Hematopoietic multipotent progenitor cell treated with erythropoietin and hydrocortisone succinate and interleukin-3 and kit ligand, for 4 days (in vitro differentiated cells): ENCODE measurements at places on chromosomes 1 and 21.
A peak's percentile ranks its signal among the peaks of the same experiment; 100 is the strongest.

DNA sequence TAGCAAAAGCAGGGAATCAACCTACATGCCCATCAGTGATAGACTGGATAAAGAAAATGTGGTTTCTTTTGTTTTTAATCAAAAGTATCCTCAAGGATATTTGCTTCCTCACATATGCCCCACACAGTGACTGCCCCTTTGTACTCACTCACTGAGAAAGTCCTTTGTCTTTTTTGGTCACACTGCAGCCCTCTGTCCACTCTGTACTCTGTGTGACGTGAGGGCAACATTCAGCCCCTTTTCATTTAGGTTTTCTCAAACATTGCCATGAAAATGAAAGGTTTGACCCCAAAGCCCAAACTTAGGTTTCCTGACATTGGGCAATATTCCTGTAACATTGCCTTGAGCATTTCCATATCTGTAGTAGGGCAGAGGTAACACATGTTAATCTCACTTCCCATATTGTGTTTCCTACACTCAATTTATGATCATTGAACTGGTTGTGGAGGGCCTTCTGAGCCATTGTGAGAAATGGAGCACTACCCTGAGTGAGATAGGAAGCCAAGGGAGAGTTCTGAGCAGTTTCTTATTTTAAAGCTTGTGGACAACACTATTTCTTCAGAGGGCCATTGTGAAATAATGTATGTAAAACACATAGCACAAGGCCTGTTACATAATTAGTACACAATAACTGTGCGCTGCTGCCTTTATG lies 501.9 kb upstream of the C1orf87 start:
- DNase-seq, result peak; percentile 58

DNA sequence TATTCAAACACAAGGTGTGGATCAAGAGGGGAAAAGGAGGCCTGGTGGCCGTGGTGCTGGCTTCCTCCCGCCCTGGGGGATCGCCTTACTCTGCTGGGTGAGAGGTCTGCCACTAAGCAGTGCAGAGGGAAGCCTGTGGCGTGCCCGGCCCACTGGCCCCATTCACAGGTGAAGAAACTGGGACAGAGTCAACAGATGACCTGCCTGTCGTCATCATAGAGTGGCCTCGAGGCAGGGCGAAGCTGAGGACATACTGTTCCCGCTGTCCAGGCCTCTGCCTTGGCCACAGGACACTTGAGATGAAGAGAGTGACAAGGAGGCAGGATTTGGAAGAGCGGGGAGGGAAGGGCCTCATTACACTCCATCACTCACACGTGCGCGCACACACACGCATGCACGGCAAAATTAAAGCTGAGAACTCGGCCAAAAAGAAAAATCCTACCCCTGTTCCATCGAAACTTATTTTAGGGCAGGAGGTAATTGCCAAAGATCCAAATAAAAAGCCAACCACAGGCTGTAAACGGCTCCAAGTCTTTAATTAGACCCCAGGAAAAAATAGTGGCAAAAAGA lies 50.5 kb downstream of the CASZ1 start:
- DNase-seq, result no peak

DNA sequence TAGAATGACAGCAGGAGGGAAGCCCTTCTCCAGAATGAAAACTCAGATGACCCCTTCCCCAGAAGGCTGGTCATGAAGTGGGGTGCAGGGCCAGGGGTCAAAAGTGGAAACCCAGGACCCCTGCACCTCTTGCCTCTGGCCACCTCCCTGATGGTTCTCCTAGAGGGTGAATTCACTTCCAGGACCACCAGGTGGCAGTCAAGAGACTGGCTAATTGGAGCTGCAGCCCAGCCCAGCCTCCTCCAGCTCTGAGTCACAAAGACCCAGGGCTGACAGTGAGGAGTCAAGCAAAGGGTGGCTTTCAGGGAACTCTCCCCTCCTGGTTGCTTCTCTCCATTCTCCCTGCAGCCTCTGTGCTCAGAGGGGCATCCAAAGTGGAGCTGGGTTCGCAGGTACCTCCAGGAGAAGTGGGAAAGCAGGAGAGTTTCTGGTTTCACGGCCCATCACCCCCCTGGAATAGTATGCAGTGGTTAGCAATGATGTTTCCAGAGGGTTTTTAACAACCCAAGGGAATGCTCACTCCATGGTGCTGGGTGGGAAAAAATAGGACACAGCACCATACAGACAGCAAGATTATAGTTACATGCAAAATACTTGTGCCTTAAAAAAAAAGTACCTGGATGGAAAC lies 6.1 kb upstream of the EPHB2 start:
- DNase-seq, result peak; percentile 90

GRCh38 chr1:107010582-107010981 lies 45.9 kb upstream of the PRMT6 start:
- no peak for DNase-seq

- DNase-seq, result peak; percentile 41
Measured at GRCh38 chr1:33372677-33373076, 51.8 kb upstream of the A3GALT2 start.

- no peak for DNase-seq
Measured at GRCh38 chr1:62210960-62211359, 16.3 kb downstream of the L1TD1 start.

GRCh38 chr1:197343663-197344273 lies 75.7 kb downstream of the CRB1 start:
- DNase-seq, result peak; percentile 44

DNA sequence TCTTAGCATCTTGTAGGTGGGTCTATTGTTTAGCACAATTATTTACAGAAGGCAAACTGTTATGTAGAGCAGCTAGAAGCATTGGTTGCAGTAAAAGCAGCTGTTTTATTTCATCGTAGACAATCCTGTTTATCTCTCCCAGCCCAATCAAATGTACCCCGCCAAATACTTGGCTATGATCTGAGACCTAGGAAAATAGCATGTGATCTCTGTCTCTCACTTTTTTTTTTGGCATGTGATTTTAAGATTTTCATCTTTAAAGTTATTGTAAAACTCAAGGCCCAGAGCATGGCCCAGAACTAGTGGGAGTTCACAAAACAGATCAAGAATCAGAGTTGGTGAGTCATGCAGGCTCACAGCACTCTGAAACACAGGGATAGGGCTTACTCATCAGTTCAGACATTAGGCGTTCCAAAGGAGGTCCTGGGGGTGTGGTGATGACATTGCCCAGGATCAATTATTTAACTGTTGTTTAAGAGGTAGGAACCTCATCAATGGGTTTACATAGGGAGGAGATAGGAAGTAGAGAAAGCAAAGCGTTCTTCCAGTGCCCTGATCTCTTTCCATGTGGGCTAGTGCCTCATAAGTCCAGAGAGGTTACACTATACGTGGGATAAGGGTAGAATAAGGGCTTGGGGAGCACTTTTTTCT lies 40.2 kb downstream of the TBX19 start:
- peak; percentile 22 for DNase-seq

- DNase-seq, result no peak
Measured at GRCh38 chr1:172777767-172778166, 118.9 kb downstream of the FASLG start.

DNA sequence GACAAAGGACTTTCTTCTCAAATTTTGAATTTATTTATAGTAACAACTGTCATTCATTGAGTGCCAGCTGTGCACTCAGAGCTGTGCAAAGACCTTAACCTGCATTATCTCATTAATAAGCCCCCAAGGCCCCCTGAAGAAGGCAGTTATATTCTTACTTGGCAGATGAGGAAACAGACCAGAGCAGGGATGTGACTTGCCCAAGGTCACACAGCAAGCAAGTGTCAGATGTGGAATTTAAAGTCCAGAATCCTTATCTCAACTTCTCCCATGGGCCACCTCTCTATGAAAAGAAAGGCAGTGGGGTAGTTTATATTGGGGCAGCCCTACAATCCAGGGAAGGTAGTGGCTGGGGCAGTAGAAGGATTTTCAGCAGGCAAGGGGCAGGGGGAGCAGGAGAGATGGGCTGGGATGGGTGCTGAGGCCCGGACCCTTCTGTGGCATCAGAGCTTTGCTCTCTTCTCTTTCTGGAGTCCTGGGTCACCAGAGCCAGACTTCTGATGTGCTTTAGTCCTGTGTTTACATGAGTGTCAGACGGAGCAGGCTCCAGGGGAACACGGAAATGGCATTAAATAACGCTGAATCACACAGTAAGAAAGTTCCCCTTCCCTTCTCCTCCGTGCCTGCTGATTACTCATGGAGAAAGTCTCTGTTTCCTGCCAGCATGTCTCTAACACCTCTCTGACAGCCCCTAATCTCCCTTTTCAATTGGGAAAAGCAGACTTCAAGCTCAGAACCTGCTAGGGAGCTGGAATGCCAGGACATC lies 39.5 kb downstream of the EPHB2 start:
- DNase-seq, result peak; percentile 67

GRCh38 chr1:160748878-160749269 lies 9.8 kb downstream of the SLAMF7 start:
- DNase-seq, result peak; percentile 49

GRCh38 chr1:9375912-9376311 lies 83.2 kb downstream of the SPSB1 start:
- no peak for DNase-seq

DNA sequence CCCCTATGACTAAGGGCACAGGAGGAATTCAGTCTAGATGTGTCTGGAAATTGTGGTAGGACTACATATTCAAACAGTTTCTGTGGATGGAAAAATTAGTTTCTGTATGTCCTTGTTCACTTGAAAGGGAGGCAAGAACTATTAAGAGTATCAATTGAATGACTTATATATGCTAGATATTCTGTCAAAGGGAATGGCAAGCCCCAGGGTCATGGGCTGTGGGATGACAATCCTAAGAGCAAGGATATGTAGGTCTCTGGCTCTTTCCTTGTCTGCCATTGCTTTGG lies 383.5 kb upstream of the B3GALT2 start:
- DNase-seq, result no peak

DNA sequence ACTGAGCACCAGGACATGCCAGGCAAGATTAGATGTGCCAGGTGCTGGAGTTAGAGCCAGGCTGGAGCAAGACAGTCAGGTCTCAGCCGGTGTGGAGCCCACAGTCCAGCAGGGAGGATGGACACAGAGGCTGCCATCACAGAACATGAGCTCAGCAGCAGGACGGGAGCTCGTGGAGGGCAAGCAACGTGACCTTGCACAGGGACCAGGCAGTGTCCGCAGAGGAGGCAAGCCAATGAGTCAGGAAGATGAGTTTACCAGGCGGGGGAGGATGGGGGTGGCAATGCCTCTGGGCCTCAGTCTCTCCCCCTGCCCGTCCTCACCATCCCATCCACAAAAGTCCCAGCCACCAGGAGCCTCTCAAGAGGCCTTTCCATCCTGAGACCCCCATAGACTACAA lies 20.7 kb upstream of the ZC3H12A start:
- no peak for DNase-seq

GRCh38 chr1:90924982-90925381 lies 96.9 kb downstream of the ZNF644 start:
- no peak for DNase-seq

GRCh38 chr1:50978852-50979781 lies 9.1 kb downstream of the CDKN2C start:
- DNase-seq, result no peak

DNA sequence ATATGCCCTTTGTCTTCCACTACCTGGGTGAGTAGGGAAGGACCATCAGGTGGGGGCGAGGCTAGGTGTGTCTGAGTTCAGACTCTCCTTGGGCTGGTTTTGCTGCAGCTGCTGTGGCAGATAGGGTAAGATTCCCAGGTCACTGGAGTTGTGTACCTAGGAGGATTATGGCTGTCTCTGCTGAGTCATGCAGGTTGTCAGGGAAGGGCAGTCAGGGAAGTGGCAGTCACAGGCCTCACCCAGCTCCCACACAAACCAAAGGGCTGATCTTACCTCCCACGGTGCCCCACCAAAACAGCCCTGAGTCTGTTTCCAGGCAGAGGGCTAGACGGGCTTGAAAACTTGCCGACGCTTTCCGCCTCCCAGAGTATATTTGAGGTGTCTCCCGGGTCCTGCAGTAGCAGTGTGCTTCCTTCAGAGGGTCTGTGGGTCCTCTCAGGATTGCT lies 201.6 kb upstream of the PLXNA2 start:
- peak; percentile 26 for DNase-seq

- no peak for DNase-seq
Measured at GRCh38 chr1:75328691-75329090, 194.5 kb downstream of the LHX8 start.

DNA sequence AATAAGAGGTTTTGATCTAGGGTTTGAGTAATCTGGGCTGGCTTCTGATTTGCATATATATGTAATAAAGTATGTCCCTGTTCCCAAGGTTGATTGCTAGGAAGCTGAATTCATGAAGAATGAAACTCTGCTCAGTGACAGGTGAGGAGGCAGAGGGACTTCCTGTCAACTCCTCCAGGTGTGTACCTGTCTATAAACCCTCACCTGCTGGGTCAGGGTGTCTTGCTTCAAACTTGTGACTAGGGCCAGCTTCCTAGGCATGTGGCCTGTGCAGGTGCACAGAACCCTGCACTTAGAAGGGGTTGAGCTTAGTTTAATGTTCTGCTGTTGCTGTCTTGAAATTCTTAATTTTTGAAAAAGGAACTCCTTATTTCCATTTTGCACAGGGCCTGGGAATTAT lies 21.1 kb downstream of the OLFML3 start:
- DNase-seq, result no peak

DNA sequence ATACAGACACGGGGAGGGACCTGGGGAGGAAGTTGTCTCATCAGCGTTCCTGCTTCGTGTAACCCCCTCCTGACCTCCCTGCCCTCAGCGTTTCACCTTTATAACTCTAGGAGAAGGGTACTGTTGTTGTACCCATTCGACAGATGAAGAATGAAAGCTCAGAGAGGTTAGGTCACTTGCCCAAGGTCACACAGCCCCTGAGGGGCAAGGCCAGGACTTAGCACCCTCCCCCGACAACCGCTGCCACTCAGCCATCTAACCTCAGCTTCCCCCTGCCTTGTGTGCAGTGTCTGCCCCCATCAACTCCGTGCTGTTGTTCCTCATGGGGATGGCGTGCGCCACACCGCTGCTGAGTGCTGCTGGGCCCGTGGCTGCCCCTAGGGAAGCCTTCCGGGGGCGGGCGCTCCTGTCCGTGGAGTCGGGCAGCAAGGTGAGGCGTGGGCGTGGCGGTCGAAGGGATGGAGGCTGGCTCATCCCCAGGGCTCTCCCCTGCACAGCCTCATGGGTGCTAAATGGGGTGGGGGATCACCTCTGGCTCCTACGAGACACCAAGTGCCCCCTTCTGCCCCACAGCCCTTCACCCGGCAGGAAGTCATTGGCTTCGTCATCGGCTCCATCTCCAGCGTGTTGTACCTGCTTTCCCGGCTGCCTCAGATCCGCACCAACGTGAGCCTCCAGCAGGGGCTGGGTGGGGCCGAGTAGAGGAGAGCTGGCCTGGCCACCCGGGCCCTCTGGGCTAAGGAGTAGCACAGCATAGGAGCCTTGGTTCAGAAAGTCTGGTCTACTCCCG lies 14.0 kb downstream of the SLC66A1 start:
- DNase-seq, result peak; percentile 83

DNA sequence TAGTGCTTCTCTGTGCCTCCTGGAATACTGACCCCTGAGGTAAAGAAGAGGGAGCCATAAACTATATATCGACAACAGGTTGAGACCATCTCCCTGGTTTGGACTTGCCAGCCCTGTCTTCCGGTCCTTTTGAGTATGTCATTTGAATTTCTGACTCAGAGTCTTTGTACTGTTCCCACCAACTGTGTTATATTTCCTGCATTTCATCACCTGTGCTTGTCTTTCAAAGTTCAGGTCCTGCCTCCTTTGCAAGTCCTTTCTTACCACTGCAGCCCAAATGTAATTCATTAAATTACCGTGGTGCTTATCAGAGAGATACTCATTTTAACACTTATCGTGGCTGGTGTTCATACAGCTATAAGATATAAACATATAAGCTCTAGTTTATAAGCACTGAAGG lies 10.7 kb downstream of the AK5 start:
- DNase-seq, result no peak
